ENCODE measurements at places on chromosomes 7 and 10.
A peak's percentile ranks its signal among the peaks of the same experiment; 100 is the strongest.

DNA sequence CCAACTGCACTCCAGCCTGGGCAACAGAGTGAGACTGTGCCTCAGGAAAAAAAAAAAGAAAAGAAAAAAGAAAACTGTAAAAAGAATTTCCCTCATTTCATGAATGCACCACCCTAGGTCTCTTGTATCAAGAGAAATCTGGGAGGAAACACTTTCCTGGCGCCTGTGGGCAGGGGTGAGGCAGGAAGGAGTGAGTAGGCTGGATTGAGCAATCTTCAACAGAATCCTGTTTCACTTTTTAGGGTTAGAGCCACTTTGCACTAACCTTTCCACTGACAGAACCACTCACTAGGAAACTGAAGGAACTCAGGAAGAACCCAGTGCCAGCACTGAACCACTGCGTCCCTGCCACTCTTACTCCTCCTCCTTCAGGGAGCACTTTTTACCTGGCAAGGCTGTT is 282.1 kb downstream of the CCDC3 start:
- DNase-seq, result no peak

- DNase-seq, result no peak
Measured at GRCh38 chr10:102188298-102188940, 36.2 kb downstream of the NOLC1 start.

GRCh38 chr10:117503244-117504205 is 39.0 kb upstream of the EMX2 start:
- no peak for DNase-seq

GRCh38 chr10:7787150-7787856 is 490 bp downstream of the KIN start:
- no peak for DNase-seq

DNA sequence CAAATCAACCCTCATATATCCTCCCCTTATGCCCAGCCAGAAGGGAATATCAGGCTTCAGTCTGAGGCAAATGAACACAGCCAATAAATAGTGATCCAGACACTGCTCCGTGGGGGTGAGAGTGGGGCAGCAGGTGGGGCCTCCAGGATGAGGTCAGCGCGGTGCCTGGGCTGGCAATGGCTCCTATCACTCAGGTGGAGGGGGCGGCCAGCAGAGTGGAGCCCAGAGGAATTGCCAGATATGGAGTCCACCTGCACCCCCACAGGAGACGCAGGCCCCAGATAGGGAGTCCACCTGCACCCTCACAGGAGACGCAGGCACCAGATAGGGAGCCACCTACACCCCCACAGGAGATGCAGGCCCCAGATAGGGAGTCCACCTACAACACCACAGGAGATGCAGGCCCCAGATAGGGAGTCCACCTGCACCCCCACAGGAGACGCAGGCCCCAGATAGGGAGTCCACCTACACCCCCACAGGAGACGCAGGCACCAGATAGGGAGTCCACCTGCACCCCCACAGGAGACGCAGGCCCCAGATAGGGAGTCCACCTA is 78.0 kb upstream of the PPP2R2D start:
- no peak for DNase-seq

GRCh38 chr10:102335184-102335583 is 60.3 kb upstream of the NFKB2 start:
- no peak for DNase-seq

DNA sequence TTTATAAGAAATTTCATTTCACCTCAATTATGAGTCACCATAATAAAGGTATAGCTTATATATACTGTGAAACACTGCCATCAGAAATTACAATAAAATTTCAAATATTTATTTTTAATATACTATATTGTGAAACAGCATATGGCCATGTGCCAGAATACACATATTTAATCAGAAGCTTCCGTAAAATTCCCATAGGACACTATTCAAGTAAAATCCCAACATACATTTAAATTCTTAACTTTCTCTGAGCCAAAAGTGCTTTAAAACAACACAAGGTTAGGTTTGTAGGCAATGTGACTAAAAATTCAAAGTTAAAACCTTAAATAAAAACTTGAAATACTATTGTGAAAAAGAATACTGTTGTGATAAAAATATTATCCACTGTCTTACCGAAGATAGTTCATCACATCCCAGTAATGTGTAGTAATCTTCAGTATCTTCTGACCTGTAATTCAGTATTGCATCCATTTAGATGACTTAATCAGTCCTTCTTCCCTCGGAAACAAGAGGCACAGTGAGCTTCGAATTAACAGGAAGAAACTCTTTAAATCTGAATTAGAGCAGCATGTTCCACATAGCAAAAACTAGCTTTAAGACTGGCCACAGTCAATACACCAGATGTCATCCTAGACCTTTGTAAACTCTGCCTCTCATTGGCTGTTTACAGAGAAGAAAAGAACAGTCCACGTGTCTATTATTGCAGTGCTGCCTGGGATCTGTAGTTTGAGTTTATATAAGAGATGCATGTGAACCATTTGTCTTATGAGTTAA is at the start of gene DNAJC12:
Gene DNAJC12 (minus strand): TSS at position 648 of the 774 bp plus-strand sequence. CDS start 177 bp downstream, at position 471.
- DNase-seq, result peak; percentile 65

DNA sequence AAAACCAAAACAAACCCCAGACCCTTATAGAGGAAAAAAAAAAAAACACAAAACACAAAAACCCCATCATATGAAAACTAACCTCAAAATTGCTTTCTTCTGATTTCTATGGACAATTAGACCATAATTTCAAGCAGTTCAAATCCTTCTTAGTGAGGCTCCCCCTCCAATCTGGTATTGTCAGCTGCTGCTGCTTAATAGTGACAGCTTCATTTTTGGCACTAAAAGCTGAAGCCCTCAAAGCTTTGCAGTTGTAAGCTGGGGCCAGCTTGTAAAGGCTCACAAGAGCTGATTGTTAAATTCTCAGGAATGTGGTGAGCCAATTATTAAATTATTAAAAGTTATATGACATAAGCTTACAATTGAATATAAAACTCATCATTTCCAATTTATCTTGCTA is 21.9 kb downstream of the ATXN7L1 start:
- peak; percentile 60 for DNase-seq

DNA sequence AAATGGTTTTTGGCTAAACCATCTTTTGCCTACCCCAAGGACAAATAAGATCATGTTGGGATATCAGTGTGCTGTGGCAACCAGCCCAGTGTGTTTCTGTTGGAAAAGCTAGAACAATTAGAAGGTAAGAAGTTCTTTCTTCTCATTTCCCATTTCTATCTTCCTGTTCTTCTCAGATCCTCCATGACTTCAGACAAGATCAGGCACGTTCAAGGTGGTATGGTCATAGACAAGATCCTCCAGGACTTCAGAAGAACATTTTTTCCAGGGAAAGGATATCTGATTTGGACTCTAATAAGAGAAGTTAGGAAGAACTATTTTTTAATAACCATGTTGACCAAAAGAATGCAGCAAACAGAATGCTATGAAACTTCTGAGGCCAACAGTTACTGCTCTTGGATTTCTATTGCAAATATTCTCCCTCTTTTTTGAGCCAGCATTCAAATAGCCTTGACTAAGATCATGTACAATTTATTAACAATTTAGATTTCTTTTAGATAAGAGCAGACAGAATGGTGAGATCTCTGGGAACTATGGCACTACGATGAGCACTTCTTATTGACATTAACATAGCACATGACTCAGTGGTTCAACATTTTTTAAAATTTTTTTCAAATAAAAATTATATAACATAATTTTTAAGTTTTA is 15.9 kb downstream of the HYCC1 start:
- DNase-seq, result no peak

DNA sequence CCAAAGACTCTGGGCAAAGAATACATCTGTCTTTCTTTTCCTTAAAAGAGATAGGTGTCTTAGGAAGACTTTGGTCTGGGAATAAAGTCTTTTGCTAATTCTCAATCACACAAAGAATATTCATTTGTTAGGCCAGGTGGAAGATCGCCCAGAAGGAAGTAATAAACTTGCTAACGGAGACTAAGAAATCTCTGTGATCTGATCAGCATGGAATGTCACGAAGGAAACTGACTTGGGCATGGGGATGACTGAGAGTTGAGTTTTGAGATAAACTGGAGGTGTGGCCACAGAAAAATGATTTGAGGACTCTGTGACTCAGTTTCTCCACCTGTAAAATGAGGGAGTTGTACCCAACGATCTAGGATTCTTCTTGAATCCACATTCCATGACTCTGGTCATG is 161.1 kb upstream of the SVIL start:
- DNase-seq, result no peak

- DNase-seq, result no peak
Measured at GRCh38 chr10:4051011-4051640, 266.1 kb upstream of the KLF6 start.

- DNase-seq, result no peak
Measured at GRCh38 chr10:48931188-48931587, 8.5 kb downstream of the LRRC18 start.

All from NCI-H446 (cell line).